Activated CD8-positive, alpha-beta memory T cell treated with anti-CD3 and anti-CD28 coated beads for 24 hours (primary cell): ENCODE measurements at places on chromosomes 5 and 9.
A peak's percentile ranks its signal among the peaks of the same experiment; 100 is the strongest.

DNA sequence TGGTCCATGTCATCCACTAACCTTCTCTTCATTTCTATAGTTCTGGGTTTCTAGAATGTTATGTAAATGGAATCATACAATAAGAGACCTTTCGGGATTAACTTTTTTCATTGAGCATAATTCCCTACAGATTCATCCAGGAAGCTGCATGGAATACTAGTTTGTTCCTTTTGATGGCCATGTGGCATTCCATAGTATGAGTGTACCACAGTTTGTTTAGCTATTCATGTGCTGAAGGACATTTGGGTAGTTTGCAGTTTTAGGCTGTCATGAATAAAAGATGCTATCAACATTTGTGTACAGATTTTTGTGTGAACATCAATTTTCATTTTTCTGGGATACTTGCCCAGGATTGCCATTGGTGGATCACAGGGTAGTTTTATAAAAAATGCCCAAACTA is 6.8 kb upstream of the SPTLC1 start:
- no peak for DNase-seq

GRCh38 chr9:13786131-13786530 is 506.6 kb upstream of the MPDZ start:
- DNase-seq, result no peak

- DNase-seq, result no peak
Measured at GRCh38 chr5:31824869-31825517, 186.1 kb downstream of the PDZD2 start.

GRCh38 chr5:132435447-132435846 is 55.1 kb downstream of the IRF1 start:
- DNase-seq, result peak; percentile 40

GRCh38 chr5:43017428-43017815 is 22.7 kb downstream of the ANXA2R start:
- DNase-seq, result peak; percentile 80

GRCh38 chr5:127192836-127193338 is 97.7 kb upstream of the MEGF10 start:
- no peak for DNase-seq

DNA sequence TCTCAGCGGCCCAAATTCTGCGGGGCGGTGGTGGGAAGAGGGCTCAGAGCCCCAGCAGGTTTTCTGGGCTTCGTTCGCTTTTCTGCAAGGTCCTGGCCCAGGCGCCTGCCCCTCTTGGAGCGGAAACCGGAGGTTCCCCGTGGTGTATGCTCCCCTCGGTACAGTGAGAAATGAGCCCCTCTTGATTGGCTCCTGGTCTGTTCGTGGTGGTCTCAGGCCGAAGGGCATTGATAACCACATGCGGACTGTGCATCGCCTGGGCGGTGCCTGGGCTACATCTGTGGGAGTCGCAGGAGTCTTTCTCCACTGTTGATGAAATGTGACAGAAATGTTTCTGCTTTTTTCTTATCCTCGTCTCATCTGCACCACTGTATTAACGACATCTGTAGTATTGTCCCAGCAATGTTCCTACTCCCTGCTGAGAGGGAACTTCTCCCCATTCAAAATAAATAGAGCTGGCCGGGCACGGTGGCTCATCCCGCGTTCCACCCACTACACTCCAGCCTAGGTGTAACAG is 682 bp downstream of the MAN1B1 start:
- peak; percentile 78 for DNase-seq

- DNase-seq, result no peak
Measured at GRCh38 chr9:17018540-17019196, 116.2 kb upstream of the CNTLN start.

- no peak for DNase-seq
Measured at GRCh38 chr5:93360436-93361088, 220.5 kb downstream of the NR2F1-AS1 start.
